ENCODE measurements at places on chromosomes 4 and X.

GRCh38 chr4:79576429-79576753, 168.4 kb upstream of the GK2 start:
- no peak overlapping the region for H3K27ac ChIP-seq
- H3K4me3 ChIP-seq: no peak overlapping the region
- H3K36me3 ChIP-seq: no peaks in the 10 kb centered on the region

- H3K27ac ChIP-seq: no peak overlapping the region
- H3K4me1 ChIP-seq: no peaks in the 10 kb centered on the region
- no peak overlapping the region for H3K4me3 ChIP-seq
- DNase-seq: no peak
- H3K27me3 ChIP-seq: peaks cover 63% of the 10 kb centered on the region
Observed at GRCh38 chr4:6474053-6474568, 1.7 kb upstream of the PPP2R2C start.

GRCh38 chr4:88010966-88011365, 3.5 kb downstream of the PKD2 start:
- H3K27me3 ChIP-seq: no peaks in the 10 kb centered on the region
- H3K27ac ChIP-seq: no peak overlapping the region
- DNase-seq: no peak
- peaks cover 9% of the 10 kb centered on the region for H3K4me1 ChIP-seq
- no peaks in the 10 kb centered on the region for H3K36me3 ChIP-seq

DNA sequence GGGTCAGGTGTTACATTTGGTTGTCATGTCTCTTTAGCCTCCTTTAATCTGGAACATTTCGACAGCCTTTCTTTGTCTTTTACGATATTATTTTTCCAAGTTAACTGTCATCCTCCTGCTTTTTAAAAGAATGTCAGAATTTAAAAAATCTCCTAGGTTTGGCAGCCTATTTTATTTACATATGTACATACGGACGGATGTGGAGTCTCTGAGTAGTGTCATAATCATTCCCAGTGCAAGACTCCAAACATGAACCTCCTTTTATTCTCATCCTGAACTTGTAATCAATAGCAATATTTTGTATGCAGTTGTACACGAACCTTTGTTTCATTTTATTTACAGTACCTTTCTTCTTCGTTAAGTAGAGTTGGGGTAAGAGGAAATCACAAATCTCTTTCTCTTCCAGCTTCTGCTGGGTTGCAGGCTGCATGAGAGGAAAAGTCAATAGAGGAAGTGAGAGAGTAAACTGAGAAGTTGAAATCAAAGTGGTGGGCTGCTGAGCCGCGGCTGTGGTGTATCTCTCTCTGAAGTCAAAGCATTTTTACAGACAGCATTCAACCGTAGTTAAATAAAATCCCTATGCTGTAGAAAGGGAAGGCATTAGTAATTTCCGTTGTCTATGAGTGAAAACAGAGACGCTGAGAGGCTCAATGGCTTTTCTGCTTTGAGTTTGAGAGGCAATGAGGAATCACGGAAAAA, 53.9 kb upstream of the RPS6KA3 start:
- H3K27ac ChIP-seq: no peak overlapping the region
- no peaks in the 10 kb centered on the region for H3K27me3 ChIP-seq
- no peaks in the 10 kb centered on the region for H3K36me3 ChIP-seq
- DNase-seq: peak; percentile 21
- H3K4me3 ChIP-seq: peak overlapping the region; percentile 17

- peak overlapping the region; percentile 57 for H3K4me3 ChIP-seq
- H3K36me3 ChIP-seq: no peaks in the 10 kb centered on the region
- H3K4me1 ChIP-seq: peaks cover 18% of the 10 kb centered on the region
- peak; percentile 48 for DNase-seq
- H3K27me3 ChIP-seq: no peaks in the 10 kb centered on the region
- peak overlapping the region; percentile 73 for H3K27ac ChIP-seq
Observed at GRCh38 chr4:140720387-140721304, 35.5 kb downstream of the TBC1D9 start.

DNA sequence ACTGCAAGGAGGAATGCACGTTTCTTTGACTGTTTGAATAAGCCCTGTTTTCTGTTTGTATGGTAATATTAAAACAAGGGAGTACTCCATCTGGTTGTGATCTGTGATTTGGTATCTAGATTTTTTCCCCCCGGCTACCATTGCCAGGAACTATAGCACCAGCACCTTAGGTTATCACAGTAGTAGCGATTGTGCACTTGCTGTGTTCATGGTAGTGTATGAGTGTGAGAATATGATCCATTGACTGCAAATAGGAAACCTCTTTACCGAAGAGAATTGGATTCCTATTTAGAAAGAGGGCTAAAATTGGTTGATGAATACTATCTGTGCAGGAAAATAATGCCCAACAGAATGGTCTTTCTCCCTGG, 69.9 kb downstream of the LARP7 start:
- H3K4me1 ChIP-seq: no peaks in the 10 kb centered on the region
- no peak overlapping the region for H3K4me3 ChIP-seq
- DNase-seq: no peak
- no peaks in the 10 kb centered on the region for H3K36me3 ChIP-seq
- no peak overlapping the region for H3K27ac ChIP-seq

DNA sequence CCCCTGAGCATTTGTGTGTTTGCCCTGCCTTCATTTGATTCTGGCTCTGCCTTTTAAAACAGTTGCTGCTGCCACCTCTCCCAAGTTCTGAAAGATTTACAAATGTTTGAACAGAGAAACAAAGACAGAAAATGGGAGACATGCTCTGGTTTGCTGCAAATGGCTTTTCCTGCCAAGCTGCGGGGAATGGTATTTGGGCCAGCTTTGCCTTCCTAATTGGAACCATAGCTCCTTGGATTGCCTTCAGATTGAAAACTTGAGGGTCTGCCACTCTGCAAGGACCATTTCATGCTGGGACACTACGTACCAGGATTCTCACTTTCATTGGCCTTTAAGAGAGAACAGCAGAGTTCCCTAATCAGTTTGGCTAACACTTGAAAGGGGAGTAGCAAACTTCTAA, 74.9 kb downstream of the NHS start:
- H3K27me3 ChIP-seq: no peaks in the 10 kb centered on the region
- H3K4me1 ChIP-seq: no peaks in the 10 kb centered on the region
- no peaks in the 10 kb centered on the region for H3K36me3 ChIP-seq
- no peak overlapping the region for H3K27ac ChIP-seq

DNA sequence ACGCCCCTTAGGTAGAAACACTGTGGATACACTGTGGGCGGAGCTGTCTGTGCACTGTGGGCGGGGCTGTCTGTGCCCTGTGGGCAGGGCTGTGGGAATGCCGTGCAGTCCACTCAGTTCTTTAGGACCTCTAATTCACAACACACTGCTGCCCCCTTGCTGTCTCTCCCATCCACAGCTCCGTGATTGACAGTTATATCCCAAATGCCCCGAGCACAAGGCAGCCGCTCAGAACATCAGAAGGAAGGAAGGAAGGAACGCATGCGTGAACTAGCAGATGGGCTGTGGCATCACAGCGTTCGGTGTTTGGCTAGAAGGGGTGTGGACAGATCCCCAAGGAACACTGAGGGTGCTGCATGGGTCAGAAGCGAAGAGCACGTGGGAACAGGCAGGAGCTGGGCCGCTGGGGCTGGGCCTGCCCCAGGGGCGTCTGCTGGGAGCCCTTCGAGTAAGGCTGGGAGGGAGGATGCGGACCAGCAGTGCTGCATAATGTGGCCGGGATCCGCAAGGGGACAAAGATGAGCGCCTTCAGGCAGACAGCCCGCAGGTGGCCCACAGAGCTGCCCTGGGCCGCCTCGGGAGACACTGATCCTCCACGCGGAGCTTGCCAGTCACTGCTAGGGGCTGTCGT, 29.8 kb downstream of the ACOX3 start:
- H3K4me3 ChIP-seq: no peak overlapping the region
- H3K27ac ChIP-seq: no peak overlapping the region
- no peaks in the 10 kb centered on the region for H3K27me3 ChIP-seq

DNA sequence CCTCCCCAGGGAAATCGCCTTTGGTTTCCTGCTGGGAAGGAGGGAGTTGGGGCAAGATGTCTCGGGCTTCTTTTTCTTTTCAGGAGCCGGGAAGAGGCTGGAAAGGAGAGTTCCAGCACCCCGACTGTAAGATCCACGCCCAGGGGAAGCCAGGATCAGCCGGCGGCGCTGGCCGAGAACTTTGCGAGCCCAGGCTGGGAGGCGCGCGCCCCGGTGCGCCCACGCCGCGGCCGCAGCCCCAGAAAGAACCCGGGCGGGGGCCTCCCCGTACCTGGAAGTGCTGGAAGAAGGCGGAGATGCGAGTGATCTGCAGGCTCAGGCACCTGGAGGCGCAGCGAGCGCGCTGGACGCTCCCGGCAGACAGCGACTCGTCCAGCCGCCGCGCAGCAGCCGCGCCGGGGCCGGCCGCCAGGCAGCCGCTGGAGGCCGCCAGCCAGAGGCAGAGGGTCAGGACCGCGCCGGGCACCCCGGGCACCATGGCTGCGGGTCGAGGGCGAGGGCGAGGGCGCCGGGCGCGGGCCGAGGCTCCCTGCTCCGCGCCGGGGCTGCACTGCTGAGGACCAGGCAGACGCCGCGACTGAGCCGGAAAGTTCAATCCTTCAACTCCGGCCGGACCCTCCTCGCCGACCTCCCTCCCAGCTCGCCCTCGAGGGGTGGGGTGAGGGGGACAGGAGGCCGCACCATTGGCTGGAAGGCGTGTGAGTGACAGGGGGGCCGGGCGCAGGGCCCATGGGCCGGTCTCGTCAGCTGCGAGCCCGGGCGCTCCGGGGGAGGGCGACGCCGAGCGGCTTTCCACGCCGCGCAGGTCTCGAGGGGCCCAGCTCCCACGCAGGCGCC, at the start of gene ANOS1:
ANOS1 (minus strand) TSS at position 579 of the 837 bp plus-strand sequence; CDS start at position 478, 101 bp downstream.
- H3K27me3 ChIP-seq: no peaks in the 10 kb centered on the region
- H3K4me1 ChIP-seq: no peaks in the 10 kb centered on the region
- H3K27ac ChIP-seq: no peak within 1 kb of the TSS
- no peaks in the 10 kb centered on the region for H3K36me3 ChIP-seq
- peak within 1 kb of the TSS; percentile 39 for H3K4me3 ChIP-seq

DNA sequence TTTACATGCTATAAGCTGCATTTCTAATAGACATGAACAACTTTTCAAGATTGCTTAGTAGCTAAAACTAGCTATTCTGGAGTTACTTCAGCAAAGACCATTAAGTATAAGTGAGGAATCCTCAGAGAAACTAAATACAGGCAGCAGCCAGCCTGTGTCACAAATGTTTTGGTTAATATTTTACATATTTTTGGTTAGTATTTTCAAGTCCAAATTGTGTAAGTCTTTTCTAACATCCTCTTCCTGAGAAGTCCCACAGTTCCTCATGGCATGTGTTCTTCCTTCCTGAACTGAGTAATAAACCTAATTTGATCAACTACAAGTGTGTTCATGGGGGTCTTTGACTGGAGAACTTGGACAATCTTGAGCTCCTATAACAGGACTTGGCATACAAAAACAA, 42.4 kb upstream of the MCF2 start:
- no peaks in the 10 kb centered on the region for H3K27me3 ChIP-seq
- DNase-seq: no peak
- no peak overlapping the region for H3K27ac ChIP-seq
- H3K36me3 ChIP-seq: no peaks in the 10 kb centered on the region

DNA sequence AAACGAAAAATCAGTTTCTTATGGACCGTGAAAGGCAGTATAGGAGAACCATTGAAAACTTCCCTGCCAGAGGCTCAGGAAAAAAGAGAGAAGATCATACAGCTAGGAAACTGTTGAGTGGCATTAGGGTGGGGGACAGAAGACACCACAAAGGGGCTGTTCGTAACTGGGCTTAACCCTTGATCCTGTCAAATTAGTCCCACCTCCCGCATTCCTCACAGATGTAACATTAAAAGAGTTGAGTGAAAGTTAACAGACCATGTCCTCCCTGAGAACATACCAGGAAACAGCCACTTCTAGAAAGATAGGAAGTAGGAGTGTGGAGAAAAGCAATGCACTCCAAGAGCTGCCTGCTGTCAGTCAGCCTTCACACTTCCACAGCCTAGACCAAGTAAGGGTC, 8.7 kb downstream of the SHROOM4 start:
- H3K4me1 ChIP-seq: no peaks in the 10 kb centered on the region
- no peaks in the 10 kb centered on the region for H3K27me3 ChIP-seq
- H3K4me3 ChIP-seq: no peak overlapping the region
- no peak overlapping the region for H3K27ac ChIP-seq

DNA sequence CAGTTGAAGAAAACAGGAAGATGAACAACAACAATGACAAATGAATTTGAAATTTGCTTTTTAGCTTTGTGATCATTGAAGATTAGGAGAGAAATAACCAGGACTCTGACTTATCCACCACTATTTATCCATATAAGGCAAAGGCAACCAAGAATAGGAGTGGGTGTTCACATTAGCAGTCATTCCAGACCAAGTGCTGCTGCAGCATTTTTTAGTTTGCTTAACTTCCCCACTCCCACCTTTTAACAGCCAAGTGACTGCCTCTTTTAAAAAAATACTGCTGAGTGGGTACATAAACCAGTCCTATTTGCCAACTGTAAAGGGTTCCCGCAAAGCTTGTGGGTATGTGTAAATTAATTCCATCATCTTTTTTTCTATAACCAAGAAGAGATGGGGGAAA, 230.9 kb downstream of the IQCM start:
- no peaks in the 10 kb centered on the region for H3K36me3 ChIP-seq
- no peak for DNase-seq
- no peak overlapping the region for H3K4me3 ChIP-seq
- no peaks in the 10 kb centered on the region for H3K27me3 ChIP-seq
- H3K4me1 ChIP-seq: no peaks in the 10 kb centered on the region

DNA sequence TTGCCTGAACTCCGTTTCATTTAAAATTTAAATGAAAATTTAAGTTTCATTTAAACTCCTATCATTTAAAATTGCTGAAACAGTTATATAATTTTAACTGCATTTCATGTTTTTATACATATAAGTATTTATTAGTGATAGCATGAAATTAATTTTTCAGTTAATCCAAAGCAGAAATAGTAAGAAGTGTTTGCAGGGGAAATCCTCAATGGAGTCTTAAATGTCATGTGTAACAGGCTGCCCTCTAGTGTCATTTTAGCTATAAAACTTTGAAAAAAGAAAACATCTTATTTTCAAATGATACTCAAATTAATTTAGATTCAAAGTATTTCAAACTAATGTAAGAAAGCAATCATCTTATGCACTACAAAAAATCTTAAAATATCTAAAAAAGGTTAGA, 27.2 kb downstream of the TAPT1 start:
- H3K27ac ChIP-seq: no peak overlapping the region
- H3K27me3 ChIP-seq: no peaks in the 10 kb centered on the region
- peak; percentile 25 for DNase-seq
- H3K4me1 ChIP-seq: no peaks in the 10 kb centered on the region
- no peaks in the 10 kb centered on the region for H3K36me3 ChIP-seq
- no peak overlapping the region for H3K4me3 ChIP-seq

DNA sequence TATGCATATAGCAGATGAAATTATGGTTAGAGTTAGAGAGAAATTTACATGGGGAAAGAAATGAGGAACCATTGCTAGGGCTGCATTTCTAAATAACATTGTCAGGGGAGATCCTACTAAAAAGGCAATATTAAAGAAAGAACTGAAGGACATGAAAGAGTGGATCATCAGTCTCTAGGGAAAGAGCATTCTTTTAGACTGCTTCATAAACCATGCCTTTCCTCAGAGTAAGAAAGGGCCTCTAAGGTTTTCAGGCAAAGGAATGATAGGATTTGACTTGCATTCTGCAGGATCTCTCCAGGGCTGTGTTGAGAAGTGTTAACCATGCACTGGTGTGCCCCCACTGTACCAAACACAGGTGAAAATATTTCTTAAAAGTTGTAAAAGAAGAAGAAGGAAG, 385.4 kb upstream of the MAD2L1 start:
- H3K36me3 ChIP-seq: no peaks in the 10 kb centered on the region
- no peaks in the 10 kb centered on the region for H3K27me3 ChIP-seq
- H3K4me1 ChIP-seq: no peaks in the 10 kb centered on the region
- H3K4me3 ChIP-seq: no peak overlapping the region

- H3K27ac ChIP-seq: no peak overlapping the region
- H3K36me3 ChIP-seq: no peaks in the 10 kb centered on the region
- no peak for DNase-seq
- H3K4me1 ChIP-seq: no peaks in the 10 kb centered on the region
- H3K4me3 ChIP-seq: no peak overlapping the region
- H3K27me3 ChIP-seq: no peaks in the 10 kb centered on the region
Observed at GRCh38 chr4:68373513-68373912, 23.6 kb upstream of the YTHDC1 start.
